ENCODE measurements at places on chromosomes 1 and 21.

DNA sequence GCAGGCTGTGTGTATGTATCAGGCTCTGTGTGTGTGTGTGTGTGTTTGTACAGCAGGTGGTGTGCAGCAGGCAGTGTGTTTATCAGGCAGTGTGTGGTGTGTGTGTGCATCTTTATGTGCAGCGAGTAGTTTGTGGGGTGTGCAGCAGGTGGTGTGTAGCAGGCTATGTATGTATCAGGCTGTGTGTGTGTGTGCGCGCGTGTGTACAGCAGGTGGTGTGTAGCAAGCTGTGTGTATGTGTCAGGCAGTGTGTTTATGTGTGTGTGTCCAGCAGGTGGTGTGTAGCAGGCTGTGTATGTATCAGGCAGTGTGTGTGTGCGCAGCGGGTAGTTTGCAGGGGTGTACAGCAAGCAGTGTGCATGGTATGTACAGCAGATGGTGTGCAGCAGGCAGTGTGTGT, 29.0 kb downstream of the PTPRF start:
- DNase-seq = no peak

DNA sequence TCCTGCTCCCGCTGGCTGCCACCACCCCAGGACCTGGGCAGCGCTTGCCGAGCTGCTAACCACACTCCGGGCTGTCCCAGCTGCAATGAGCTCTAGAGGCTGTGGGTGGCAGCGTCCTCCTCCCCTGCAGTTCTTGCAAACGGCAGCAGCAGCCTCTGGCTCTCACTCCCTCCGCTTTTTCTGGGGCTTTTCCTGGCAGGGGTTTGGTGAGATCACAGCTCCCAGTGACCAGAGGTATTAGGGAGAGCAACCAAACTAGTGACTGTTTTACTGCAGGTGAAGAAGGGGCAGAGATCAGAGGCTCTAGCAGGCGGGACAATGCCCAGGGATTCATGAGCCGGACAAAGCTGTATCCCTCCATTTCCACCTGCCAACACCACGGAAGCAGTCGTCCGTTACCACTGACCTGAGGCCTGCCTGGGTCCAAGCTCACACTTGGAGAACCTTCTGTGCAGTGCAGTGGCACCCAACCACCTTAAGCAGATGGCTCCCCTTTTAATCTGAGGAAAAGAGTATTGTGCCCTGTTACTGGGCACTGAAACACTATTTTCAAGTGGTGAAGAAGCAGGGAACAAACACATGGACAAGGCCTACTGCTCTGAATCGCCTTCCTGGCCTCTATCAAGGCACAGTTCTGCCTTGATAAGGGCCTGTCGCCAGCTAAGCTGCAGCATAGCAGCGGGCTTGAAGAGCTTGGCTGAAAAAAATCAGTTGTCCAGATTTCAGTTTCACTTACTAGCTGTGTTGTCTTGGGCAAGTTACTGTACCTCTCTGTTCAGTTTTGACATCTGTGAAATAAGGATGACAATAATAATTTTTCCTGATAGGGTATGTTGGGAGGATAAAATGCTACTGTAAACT, at the start of gene F5:
Gene F5 (minus strand): TSS at position 87 of the 861 bp plus-strand sequence. CDS start 95 bp downstream, outside the sequence.
- DNase-seq = peak; percentile 63

DNA sequence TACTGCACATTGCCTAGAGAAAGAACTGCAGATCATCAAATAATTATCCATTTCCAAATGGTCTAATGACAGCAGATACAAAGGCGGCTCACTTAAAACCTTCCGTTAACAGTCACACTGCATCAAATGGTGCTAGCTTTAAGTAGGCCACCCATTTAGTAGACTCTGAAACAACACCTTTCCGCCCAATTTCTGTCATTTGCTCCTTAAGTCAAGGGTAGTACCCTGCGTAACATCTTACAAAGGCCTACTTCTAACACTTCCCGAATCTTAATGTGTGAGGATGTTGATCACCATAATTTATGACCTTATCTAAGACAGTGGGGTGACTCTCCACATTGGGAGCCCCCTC, 692 bp upstream of the RALGPS2 start:
- no peak for DNase-seq

- peak; percentile 75 for DNase-seq
These were observed 3.0 kb downstream of the HSPB7 start for GRCh38 chr1:16014509-16015482.

DNA sequence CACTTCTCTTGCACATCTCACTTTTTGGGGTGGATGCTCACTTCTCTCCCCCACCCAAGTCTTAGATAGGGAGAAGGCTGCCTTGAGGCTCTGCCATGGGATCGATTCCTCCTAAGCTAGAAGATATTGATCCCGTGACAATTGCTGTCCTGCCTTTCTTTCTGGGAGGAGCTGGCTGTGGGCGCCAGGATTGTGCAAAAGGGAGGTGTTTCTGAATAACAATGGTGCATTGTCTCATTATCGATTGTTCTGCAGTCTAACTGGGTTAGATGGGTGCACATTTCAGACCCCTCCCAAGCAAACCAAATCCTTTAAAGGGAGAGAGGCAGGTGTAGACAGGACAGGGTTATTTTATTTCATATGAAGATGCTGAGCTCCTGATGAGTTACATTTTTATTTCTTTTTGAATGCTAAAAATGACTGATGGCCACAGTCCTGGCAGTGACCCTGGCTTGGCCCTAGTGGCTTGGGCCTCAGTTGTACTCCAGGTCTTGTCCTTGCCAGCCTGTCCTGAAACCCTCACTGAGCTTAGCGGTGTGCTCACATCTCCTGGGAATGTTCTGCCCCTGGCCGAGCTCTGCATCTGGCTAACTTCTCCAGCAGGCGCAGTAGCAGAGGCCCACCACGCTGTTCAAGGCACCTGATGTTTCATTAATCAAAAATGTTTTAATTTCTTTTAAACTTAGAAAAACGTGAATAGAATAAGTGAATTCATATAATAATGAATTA, 99.0 kb upstream of the KAZN start:
- no peak for DNase-seq

DNA sequence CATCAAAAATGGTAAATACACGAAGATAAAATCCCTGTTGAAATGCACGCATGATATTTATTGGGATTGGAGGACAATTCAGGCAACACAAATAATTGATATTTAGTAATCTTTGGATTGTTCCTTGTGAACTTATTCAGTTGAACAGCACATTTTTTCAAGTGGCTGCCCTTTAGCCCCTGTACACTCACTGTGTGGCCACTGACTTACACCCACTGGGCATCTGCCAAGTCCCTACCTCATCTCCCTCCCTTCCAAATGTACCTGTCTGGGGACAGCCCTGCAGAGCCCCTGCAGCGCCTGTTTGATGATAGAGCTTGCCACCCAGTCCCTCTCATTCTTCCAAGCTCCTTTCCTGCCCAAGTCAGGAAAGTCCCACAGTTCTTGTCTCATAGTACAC, 154.3 kb downstream of the GLUL start:
- DNase-seq = no peak

DNA sequence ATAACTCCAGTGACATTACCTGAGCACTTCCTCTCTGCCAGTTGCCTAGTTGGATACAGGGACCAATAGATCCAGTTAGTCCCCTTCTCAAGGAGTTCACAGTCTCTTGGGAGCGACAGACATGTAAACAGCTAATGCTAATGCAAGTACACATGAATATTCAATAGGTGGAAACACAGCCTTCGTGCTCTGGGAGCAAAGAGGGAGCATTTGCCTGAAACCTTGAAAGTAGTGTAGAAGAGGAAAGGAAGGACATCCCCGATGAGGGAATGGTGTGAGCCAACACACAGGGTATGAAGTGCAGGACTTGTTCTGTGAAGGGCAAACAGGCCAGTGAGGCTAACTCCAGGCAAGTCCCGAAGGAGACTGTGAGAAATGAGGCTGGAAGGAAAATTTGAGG, 3.8 kb upstream of the TMEM222 start:
- DNase-seq = no peak

DNA sequence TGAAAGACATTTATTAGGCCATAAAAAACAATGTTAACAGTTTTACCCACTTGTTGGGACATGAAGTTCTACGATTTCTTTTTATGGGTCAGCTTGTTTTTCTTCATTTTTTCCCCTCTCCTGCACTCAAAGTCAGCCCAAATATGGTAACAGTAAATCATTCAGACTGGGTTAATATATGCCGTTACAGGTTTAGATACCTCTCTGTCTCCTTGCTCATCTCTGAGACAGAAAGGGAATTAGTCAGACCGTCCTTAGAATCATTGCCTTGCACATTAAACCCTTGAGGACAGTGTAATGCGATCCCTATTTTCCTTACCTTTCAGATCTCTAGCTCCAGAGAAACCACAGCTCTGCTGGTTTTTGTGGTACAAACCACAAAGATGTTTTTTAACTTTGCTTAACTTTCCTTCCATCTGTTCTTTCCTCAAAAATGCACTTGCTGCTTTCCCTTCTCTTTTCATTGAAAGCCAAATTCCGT, 613.3 kb downstream of the PLPP3 start:
- no peak for DNase-seq

GRCh38 chr1:48940354-48940753, 163.7 kb upstream of the BEND5 start:
- no peak for DNase-seq

- no peak for DNase-seq
These were observed 865 bp downstream of the ADPRS start for GRCh38 chr1:36089393-36090121.

GRCh38 chr1:20730690-20731056, 1.8 kb downstream of the SH2D5 start:
- DNase-seq = no peak

DNA sequence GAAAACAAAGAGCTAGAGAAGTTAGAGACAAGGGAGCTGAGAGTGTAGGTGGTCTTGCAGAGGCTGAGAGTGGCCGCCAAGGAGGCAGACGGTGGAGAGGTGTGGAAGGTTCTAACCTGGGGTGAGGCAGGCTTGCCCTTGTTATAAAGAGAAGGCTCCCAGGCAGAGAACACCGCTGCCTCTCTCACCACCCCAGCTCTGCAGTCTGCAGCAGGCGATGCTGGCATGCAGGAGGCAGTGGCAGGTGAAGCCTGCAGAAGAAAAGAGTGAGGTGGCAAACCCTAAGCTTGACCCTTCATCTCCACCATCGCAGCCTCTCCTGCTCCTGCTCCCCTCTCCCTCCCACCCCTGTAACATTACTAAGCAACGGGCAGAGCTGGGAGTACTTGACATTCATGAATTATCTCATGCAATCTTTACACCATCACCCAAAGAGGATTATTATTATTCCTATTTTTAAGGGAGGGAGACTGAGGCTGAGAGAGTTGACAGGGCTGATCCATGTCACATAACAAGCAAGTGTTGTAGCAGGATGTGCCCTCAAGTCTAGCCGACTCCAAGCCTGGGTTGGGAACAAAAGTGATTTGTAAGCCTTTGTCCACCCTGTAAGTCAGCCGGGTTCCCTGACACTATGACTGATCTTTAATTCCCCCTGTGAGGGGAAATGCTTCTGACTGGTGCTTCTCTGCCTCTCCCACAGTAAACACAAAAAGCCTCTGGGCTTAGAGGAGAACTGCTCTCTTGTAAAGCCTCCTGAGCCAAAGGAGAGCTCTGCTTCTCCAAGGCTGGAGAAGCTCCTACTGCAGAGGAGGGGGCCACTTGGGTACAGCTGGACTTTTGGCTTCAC, 36.1 kb downstream of the KANK4 start:
- DNase-seq = no peak

DNA sequence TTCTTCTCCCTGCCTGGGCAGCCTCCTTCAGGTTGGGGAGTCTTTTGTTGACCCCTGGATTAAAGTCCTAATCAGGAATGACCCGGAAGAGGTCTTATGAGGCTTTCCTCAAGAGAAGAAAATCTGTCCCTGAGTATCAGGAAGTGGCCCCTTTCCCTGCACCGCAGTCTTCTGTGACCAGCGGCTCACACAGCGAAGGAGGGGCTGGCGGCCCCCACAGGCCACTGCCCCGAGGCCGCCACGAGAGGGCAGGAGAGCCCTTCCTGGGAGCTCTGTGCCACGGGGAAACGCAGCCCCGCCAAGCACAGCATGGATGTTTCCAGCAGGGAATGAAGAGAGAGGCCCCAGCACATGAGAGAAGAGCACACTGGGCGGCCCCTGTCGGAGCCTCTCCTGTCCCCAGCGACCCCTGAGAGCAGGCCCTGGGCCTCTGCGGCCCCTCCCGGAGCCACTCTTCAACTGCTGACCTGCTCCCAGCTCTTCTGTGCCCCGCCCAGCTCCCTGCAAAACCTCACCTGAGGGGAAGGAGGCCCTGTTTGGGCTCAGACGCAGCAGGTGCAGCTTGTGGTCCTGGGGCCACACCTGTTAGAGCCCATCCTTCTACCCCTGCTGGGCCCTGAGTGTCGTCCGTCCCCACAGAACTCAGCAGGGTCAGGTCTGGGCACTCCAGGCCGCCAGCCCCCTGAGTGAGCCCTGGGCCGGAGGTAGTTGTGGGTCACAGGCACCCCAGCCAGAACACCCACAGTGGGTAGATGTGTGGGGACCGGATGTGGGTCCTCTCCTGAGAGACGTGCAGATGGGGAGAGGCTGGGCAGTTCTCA, 4.9 kb upstream of the POFUT2 start:
- peak; percentile 89 for DNase-seq

GRCh38 chr1:244957525-244957924, 93.2 kb upstream of the HNRNPU start:
- no peak for DNase-seq

GRCh38 chr21:42319851-42320572, 4.8 kb upstream of the TFF3 start:
- DNase-seq = no peak

DNA sequence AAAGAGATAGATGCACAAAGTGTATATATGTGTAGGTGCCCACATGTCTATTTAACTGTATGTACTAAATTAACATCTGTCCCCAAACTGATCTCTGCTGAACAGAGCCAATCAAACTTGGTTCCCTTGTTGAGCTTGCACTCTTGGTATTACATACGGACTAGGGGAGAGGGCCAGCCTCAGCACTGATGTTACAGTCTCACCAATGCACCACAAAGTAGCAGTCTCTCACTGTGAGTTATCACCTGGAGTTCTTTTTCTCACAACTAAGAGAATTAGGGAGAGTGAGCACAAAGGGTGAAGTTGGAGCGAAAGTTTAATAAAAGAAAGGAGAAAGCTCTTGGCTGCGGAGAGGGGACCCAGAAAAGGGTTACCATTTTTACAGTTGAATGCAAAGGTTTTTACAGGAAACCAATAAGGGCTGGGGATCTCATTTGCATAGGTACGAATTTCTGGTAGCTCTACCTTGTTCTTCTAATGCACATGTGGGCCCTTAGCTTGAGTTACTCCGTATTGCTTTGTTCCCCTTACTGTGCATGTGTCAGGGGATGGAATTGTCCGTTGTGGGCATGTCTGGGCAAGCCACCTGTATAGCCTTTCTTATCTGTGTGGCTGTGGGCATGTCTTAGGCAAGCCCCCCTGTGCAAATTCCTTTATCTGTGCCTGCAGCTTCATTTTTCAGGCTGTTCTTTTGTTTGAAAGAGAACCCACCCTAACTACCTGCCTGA, 13.3 kb upstream of the CHI3L2 start:
- no peak for DNase-seq

GRCh38 chr1:50232336-50232735, 123.6 kb downstream of the ELAVL4 start:
- no peak for DNase-seq

- no peak for DNase-seq
These were observed 9.6 kb downstream of the SMYD2 start for GRCh38 chr1:214290424-214291037.

GRCh38 chr21:36171336-36171735, 14.7 kb downstream of the DOP1B start:
- DNase-seq = no peak

Data from BE2C (cell line).